ENCODE measurements at places on chromosomes 5 and 9. TPM values are rescaled to one million over a fixed set of nuclear protein-coding genes. Genes with fewer than 3 reads are reported as not detected.

PLCXD3 gene
- polyA plus RNA-seq, result 5.1 TPM

ARSB gene
- polyA plus RNA-seq, result 8.3 TPM

RGS7BP gene
- 0.39 TPM for polyA plus RNA-seq

STING1 gene
- 29.8 TPM for polyA plus RNA-seq
